ENCODE measurements at places on chromosomes 4 and X.

GRCh38 chr4:151260526-151260925, 16.4 kb upstream of the PRSS48 start:
- DNase-seq = no peak

DNA sequence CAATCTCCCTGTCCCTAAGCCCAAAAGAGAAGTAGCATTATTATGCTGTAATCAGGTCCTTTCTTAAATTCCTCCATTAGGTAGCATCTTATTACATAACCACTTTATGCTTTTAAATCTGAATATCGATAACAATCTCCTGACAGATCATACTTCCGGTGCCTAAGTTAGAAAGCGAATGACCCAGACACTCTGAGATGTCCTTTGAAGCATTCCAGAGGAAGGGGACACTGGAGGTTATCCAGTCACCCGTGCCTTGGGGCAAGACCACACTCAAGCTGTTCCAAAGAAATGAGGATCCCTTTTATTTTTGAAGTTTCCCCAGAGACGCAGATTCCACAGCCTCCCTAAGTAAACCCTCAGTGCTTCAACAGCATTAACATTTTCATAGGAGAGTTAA, 125.7 kb downstream of the PALLD start:
- no peak for DNase-seq

- DNase-seq = no peak
Observed at GRCh38 chr4:175998782-175999181, 66.9 kb upstream of the WDR17 start.

DNA sequence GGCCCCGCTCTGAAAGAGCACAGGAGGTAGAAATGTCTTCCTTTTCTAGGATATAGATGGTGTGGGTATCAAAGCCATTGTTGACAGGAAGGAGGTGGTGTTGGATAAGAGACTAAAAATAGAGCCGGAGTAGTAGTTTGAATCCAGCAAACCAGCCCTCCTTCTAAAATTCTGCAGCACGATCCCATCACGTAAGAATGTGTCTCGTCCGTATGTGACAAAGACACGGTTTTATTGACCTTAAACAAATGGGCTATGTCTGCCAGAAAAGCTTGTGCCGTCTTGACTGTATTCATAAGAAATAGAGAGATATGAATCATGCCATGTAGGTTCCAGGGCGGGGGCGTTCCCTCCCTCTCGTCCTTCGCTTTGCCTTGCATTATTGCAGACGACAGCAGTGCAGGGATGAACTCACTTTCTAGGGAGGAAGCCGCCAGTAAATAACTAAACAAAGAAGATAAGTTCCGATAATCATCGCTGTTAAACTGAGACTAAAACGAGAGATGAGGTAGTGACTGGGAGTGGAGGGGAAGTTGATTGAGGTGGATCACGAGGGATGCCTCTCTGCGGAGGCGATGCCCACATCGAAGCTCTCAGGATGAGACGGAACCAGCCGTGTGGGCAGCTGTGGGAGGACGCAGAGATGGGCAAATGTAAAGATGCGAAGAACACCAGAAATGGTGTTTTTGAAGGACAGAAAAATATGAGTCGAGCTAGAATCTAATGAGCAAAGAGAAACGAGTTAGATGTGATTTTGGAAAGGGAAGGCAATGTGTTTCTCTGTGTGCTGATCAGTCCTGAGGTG, 3.4 kb downstream of the TENM3 start:
- DNase-seq = no peak

- no peak for DNase-seq
Observed at GRCh38 chrX:38271154-38271716, 50.6 kb upstream of the SRPX start.

- DNase-seq = no peak
Observed at GRCh38 chr4:160869899-160870298, 1293.9 kb downstream of the FSTL5 start.

DNA sequence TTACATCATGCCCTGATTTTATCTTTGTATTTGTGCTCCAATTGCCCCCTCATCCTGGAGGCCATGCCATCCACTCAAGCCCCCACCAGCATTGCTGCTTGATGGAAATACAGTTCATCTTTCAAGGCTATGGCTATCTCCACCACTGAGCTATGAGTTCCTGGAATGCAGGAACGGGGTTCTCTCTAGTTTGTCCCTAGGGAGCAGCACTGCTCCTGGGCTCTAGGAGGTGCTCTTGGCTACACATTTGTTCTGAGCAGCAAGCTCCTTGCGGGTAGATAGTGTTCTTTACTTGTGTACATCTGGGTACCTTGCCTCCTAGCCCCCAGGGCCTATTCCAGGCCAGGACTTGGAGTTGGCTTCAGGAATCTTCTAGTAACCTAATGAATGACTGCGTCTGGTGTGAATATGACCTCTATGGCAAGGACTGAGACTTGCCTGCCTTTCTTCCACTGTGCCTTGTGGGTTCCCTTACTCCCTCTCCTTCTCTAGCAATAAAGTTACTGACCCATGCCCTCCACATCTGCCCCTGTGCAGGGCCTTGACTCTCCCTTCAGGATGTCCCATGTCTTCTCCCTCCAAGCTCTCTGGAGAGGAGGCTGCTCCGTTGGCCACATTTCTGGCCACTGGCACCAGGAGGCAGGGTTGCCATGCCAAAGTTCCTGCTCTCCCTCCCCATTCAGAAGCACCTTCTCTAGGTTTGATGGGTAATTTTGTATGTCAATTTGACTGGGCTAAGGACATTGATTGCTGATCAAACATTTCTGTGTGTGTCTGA, 7.6 kb downstream of the CITED1 start:
- no peak for DNase-seq

- peak; percentile 50 for DNase-seq
Observed at GRCh38 chrX:132022198-132022966, 720 bp upstream of the STK26 start.

GRCh38 chrX:154719132-154719675, 31.7 kb downstream of the GAB3 start:
- DNase-seq = no peak

GRCh38 chr4:110609044-110609750, 13.7 kb downstream of the PITX2 start:
- no peak for DNase-seq

GRCh38 chr4:168853770-168854169, 156.3 kb downstream of the CBR4 start:
- no peak for DNase-seq

DNA sequence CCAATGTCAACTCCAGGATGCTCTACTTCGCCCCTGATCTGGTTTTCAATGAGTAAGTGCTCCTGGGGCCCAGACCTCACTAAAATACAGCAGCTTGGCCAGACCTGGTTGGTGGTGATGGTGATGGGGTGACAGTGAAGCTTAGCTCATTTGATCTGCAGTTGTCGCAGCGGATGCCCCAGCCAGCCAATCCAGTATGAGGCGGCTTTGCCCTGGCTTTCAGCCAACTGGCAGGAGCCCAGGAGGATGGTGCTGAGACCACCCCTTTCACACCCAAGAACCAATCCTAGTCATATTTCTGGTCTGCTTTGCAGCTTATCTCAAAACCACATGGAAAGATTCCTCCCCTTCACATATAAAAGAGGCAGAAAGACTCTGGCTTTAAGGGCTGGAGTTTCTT, 173.8 kb downstream of the AR start:
- DNase-seq = no peak

DNA sequence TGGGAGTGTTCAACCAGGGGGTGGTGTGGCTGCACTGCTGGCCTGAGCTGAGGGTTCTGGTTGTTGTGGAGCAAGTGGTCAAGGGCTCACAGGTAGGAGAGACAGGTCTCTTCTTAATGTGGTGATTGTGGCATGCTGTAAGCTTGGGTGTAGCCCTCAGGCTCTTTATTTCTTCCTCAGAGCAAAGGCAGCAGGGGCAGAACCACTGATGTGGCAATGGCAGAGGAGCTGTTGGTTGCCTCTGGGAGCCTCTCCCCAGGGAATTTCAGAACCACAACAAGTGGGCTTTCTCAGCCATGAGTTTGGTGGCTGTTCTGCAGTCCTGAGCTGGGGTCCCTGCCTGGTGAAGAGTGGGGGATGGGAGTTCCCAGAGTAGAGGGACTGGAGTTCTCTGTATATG, 1017.2 kb downstream of the SH3BGRL start:
- no peak for DNase-seq

DNA sequence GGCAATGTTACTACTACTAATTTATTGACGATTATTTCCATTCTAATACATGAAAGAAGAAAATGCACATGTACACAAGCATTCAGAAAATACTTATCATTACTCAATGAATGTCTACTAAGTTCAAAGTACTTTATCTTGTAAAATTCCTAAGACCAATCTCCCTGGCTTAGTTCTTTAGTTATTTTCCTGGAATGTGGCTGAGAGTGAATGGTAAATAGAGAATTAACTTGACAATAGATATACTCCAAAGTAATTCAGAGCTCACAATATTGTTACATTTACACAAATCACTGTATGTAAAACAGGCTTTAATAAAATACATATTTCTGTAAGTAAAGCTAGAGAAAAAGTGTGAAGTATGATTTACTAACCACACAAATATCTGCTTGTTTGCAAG, 79.7 kb downstream of the PDS5A start:
- DNase-seq = no peak

- no peak for DNase-seq
Observed at GRCh38 chr4:89658701-89659024, 178.3 kb downstream of the SNCA start.

DNA sequence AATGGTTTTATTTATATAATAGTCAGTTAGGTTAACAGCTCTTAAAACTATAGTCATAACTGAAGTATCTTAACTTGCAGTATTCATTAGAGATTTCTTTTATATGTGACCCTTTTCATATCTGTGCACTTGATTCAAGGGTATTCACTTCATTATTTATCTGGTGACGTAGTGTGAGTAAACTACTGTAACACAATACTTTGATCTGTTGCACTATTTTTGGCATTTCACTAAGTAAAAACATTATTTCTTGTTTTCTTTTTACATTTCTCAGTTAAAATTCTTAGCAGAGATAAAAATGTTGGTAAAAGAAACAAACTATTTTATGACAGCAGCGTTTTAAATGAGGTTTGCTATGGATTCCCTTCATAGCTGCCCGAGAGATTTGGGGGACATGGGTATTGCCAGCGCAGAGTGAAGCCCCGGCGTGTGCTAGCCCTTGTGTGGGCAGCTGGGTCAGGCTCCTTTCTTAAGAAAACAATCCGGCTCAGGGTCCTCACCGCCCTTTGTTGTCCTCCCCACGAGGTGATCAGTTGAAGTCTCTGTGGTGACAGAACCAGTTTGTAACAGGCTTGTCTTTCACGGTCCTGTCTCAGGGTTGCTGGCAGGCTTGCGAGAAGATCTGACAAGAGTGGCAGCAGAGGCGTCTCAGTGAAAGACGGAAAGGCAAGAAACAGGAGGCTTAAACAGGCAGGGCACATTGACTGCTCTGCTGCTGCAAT, 293.4 kb downstream of the BMPR1B start:
- DNase-seq = no peak

GRCh38 chr4:41070516-41071281, 143.6 kb downstream of the APBB2 start:
- DNase-seq = no peak

GRCh38 chr4:182863501-182863900, 53.7 kb downstream of the DCTD start:
- no peak for DNase-seq

DNA sequence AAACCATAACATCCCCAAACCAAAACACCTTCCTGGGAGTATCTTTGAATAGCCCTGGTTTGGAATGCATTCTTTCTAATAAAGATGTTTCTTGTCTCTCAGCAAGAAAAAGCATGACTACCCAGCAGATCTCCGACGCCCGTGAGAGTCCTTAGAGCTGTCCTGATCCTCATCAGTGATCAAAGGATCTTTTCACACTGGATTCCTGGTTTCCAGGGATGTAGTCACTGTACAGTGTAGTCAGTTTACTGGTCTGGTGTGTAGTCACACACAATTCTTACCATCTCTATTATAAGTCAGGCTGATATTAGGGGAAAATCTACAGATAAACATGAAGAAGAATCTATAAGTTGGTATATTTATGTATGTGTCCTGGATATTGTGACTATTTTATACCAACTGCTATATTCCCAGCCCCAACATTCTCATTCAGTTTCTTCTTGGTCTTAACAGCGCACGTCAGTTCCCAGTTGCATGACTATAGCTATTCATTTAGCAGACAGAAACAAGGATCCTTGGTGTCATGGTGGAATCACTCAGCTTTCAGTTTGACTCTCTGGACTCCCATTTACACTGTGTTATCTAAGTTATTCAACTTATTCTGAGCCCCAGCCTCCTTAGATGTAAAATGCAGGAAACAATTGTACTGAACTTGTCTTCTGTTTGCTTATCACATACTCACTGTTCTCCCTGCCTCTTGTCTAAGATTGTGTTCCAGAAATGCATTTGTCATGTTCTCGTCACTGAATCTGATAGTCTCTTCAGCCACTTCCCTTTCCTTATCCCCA, 68.3 kb downstream of the SLIT2 start:
- DNase-seq = no peak

- no peak for DNase-seq
Observed at GRCh38 chr4:6470502-6471306, 1.7 kb downstream of the PPP2R2C start.

- no peak for DNase-seq
Observed at GRCh38 chrX:80306007-80306406, 114.2 kb upstream of the TENT5D start.

DNA sequence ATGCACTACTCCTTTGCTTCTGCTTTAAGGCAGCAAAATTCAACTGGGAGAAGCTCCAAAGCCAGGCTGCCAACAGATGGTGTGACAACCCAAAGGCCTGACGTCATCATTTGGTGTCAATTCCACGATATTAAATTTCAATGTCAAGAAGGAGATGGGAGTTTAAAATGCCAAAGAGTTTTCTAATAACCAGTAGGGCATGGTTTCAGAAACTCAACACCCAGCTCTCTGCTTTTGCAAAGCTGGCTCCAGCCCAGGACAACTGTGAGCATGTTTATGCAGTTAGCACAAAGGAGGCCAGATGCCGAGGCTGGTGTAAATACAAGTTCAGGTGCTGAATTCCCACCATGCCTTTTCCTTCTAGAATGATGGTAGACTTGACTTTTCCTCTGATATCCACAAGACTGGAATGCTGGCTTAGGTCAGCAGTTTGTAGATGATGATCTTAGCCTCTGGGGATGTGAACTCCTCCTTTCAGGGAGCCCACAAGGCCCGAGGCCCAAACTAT, 67.3 kb downstream of the AFAP1 start:
- no peak for DNase-seq

GRCh38 chr4:5858020-5858769, 34.7 kb downstream of the CRMP1 start:
- DNase-seq = no peak

DNA sequence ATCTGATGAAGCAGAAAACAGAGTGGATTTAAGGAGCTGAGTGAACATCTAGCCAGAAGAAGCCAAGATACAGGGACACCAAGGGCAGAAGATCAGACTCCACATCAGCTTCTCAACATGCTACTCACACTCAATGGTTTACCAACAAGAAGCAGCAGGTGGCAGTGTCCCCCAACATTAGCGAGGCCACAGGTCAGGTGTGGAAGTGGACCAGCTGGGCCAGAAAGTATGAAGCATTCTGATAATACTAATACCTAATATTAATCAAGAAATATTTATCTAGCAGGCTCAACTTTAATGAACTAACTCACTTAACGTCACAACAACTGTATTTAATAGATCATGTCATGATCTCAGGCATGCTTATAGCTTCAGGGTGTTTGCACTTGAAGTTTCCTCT, 73.4 kb upstream of the TTC29 start:
- peak; percentile 7 for DNase-seq

- DNase-seq = no peak
Observed at GRCh38 chrX:81259714-81260395, 58.0 kb downstream of the SH3BGRL start.

- no peak for DNase-seq
Observed at GRCh38 chr4:82515705-82516104, 46.1 kb downstream of the TMEM150C start.

GRCh38 chrX:15298780-15299179, 16.7 kb downstream of the ASB11 start:
- no peak for DNase-seq

GRCh38 chr4:112808001-112808400, 171.1 kb downstream of the LARP7 start:
- DNase-seq = no peak
